ENCODE measurements at places on chromosomes 7 and 10. TPM values are rescaled to one million over a fixed set of nuclear protein-coding genes. Genes with fewer than 3 reads are reported as not detected.

The NEUROD6 gene
- total RNA-seq = not detected

DNA sequence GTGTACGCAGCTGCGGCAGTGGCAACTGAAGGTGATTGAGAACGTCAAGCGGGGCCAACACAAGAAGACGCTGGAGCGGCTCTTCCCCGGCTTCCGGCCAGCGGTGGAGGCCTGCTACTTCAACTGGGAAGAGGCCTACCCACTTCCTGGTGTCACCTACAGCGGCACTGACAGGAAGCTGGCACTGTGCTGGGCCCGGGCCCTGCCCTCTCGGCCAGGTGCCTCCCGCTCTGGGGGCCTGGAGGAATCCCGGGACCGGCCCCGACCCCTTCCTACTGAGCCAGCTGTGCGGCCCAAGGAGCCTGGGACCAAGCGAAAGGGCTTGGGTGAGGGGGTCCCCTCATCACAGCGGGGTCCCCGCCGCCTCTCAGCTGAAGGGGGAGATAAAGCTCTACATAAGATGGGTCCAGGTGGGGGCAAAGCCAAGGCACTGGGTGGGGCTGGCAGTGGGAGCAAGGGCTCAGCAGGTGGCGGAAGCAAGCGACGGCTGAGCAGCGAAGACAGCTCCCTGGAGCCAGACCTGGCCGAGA is 6.5 kb downstream of the ZSWIM8 start:
- no peak for DNase-seq

The HABP2 gene
- 0.28 TPM for total RNA-seq

DNA sequence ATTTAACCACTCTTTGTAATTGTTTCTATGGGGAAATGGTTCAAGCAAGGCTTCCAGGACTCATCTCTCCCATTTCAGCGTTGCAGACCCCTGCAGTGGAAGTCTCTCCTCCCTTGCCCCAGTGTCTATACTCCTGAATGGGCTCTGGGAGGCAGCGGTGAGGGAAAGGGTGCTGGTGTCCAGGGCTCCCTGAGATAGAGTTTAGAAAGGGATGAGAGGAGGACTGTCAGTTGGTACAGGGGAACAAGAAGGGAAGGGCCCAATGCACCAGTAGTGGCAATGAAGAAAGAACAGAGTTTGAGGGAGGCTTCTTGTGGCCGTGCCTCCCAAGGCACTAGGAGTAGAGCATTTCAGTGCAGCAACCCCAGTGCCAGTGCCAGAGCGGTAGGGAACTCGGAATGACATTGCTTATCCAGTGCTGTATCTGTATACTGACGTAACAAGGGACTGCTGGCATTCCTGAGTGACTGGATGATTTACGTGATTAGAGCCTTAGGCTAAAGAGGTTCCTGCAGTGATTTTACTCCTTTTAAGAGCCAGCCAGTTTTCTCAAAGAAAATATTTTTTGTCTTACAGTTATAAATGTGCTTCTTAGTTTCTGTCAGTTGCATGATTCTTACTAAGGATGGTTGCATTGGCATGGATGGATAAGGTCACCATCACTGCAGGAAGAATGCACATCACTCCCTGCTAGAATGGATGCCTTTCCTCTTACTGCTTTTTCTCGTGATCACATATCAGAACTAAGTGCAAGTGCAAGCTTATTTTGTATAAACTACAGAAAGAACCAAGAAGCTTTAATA is 28.0 kb downstream of the PRPF18 start:
- DNase-seq = no peak

The PDE1C gene
- total RNA-seq = not detected

The CARD11 gene
- 105 TPM for total RNA-seq

The ADIRF gene
- total RNA-seq = 0.41 TPM

DNA sequence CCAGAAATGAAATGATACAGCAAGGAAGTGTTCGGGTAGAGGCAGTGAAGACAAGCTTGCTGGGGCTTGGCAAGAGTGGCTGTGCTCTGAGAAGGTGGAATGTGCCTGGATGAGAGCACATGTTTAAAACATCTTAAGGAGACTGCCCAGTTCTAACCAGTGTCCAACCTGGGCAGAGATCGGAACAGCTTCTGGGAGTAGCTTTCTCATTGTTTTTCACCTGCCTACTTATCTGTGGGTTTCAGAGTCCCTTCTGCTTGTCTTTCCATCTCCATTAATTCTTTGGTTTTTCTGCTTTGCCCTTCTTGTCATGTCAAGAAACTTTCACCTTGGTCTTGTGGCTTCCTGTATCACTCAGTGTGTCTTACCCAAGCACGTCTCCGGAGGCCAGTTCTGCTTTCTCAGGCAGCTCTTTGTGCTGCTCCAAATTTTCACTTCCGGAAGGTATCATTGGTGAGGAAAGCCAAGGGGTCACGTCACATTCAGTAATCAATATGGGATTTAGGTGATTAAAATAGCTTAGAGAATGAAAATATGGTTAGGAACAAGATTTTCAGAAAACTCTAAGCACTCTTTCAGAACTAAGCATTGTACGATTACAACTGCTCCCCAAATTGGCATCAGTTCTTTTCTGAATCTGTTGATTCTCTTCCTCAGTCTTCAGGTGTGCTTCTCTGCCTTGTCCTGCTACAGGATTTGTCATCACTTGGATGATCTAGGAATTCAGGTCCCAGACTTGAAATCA is 5.5 kb upstream of the LAMB4 start:
- DNase-seq = no peak

DNA sequence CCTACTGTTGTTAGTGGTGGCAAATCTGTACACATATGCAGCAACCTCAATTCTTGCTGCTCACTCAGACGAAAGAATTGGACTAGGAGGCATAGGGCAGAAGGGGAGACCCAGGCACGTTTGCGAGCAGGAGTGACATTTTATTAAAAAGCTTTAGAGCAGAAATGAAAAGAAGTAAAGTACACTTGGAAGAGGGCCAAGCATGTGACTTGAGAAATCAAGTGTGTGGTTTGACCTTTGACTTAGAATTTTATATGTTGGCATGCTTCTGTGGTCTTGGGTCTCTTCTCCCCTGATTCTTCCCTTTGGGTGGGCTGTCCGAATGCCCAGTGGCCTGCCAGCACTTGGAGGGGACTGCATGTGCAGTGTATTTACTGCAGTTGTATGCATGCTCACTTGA is 205.5 kb upstream of the SEMA3D start:
- DNase-seq = no peak

- no peak for DNase-seq
Observed at GRCh38 chr10:86402283-86402941, 35.8 kb upstream of the GRID1 start.

GRCh38 chr10:1274111-1274661 is 218.0 kb downstream of the WDR37 start:
- DNase-seq = no peak

GRCh38 chr10:1208366-1209311 is 152.5 kb downstream of the WDR37 start:
- DNase-seq = no peak

DNA sequence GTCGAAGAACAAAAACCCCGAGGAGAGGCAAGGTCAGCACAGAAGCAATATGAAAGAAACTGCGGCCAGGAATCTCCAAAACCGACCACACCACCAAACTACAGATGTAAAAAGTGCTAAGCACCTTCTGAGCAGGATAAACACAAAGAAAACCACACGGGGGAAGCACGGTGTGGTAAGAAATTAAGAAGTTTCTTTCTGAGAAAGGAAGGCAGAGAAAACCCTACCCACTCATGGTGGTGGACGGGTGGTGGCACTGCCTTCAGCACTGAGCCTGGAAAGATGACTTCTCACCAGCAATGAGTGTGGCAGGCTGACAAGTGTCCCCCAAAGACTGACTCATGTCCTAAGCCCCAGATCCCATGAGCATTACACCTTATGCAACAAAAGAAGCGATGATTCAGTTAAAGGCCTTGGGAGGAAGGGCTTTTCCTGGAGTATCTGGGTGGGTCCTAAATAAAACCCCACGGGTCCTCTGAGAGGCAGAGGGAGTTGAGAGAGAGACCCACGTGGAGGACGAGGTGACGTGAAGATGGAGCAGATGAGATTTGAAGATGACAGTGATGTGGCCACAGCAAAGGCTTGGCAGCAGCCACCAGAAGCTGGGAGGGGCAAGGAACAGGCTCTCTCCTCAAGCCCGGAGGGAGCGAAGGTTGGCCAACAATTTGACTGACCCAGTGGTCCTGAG is 124.9 kb downstream of the DLG5 start:
- DNase-seq = peak; percentile 7

GRCh38 chr10:93495654-93496321 is 624 bp upstream of the CEP55 start:
- no peak for DNase-seq

DNA sequence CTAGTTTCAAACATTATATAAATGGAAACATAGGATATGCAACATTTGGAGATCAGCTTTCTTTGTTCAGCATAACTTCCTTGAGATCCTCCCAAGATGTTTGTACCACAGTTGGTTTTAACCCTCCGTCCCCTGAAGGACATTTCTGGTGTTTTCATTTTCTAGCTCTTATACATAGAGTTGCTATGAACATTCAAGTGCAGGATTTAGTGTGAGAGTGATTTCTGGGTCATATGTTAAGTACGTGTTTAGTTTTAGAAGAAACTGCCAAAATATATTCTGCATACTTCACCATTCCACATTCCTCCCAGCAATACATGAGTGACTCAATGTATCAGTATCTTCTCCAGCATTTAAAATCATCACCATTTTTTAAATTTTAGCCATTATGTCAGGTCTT is 588.7 kb upstream of the PFKP start:
- DNase-seq = no peak

The ADAM12 gene
- 1.2 TPM for total RNA-seq

DNA sequence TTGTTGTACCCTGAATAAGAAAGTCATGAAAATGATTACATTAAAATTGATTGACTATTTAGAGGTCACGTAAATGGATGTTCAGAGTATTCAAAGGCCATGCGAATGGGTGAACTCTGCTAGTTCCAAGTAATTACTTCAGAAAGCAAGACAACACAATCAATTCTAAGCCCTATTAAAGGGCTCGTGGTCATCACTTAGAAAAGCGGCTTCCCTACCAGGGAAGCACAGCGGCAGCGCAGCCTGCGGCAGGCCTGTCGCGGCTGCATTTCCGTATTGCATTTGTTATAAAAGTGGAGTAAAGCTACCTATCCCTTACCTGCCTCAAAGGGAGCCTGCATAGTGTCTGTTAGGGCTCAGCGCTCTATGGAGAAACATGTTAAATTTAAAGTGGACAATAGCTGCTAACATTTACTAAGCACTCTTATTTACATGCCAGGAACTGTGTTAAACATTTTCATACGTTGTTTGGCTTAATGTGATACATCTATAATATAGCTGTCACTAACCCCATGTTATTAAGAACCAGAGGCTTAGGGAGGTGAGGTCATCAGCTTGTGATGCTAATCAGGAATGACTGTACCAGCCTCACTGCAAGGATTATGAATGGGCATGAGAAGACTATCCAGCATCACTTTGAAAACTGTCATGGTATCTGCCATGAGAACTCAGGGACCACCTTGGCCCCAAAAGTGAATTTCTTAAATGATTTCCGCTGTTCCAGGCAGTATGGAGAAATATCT is 187.5 kb downstream of the CELF2 start:
- DNase-seq = no peak

The AGR2 gene
- total RNA-seq = not detected

The OR2A1 gene
- total RNA-seq = not detected

The AGR3 gene
- total RNA-seq = not detected

GRCh38 chr7:64312826-64313225 is 935 bp upstream of the ZNF736 start:
- DNase-seq = no peak

The PROSER2 gene
- 4.4 TPM for total RNA-seq

DNA sequence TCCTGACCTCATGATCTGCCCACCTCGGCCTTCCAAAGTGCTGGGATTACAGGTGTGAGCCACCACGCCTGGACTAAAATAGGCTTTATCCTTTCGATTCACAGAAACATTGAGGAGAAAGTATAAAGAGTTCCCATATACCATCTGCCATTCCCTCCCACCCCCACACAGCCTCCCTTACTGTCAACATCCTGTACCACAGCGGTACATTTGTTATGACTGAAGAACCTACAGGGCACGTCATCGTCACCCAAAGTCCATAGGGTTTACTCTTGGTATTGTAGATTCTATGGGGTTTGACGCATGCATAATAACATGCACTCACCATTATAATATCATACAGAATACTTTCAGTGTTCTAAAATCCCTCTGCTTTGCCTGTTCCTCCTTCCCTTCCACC is 28.0 kb downstream of the ARL5B start:
- no peak for DNase-seq

DNA sequence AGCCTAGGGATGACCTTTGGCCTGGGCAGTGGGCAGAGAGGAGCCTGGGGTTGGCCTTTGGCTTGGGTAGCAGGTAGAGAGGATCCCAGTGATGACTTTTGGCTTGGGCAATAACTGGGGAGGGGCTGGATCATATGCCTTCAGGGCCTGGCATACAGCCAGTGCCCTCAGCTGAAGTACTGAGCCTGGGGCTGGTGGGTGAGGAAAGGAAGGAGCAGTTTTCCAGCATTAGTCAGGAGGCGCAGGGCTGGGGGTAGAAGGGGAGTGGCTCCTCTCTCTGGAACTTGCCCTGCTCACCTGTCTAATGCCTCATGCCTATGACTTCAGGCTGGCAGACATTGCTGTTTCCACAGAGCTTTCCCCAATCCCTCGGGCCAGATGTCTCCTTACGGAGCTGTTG is 15.2 kb upstream of the COMTD1 start:
- DNase-seq = no peak

GRCh38 chr7:150738591-150739001 is 1.4 kb downstream of the GIMAP5 start:
- DNase-seq = no peak

GRCh38 chr10:102425444-102425843 is 4.8 kb downstream of the FBXL15 start:
- no peak for DNase-seq

The ETV1 gene
- total RNA-seq = 0.58 TPM

The MEIG1 gene
- not detected for total RNA-seq

DNA sequence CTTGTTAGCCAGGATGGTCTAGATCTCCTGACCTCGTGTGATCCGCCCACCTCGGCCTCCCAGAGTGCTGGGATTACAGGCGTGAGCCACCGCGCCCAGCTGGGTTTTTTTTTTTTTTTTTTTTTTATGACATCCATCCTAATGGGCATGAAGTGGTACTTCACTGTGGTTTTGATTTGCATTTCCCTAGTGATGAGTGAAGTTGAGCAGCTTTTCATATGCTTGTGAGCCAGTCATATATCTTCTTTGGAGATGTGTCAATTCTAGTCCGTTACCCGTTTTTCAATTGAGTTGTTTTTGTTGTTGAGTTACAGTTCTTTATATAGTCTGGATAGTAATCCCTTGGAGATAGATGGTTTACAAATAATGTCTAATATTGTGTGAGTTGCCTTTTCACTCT is 127.7 kb downstream of the SMURF1 start:
- DNase-seq = no peak

GRCh38 chr7:131741446-131741845 is 185.0 kb upstream of the PODXL start:
- DNase-seq = no peak

The PHYHIPL gene
- total RNA-seq = not detected

DNA sequence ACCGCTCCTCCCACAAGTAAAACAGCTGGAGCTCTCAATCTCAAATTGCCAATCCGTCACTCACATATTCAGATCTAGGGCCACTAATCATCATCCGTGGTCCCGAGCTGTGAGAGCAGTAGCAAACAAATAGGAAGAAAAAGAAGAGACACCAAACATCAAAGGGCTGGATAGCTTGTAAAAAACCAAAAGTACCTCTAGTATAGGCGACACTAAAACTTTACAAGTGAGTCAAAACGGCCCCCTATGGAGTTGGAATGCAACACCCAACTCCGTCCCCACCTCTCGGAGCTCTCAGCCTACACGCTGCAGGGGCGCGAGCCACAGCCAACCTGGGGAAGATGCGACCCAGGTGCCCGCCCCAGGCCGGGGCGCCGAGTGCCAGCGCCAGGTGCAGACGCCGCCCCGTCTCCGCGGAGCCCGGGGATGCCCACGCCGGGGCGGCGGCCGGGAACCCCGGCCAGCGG is 581 bp downstream of the FAM3C start:
- DNase-seq = peak; percentile 35

All from T-cell (primary cell).